Stimulated activated CD4-positive, alpha-beta T cell treated with anti-CD3 and anti-CD28 coated beads, Interleukin-1b, Interleukin-23, amount 100 ng/mL, for 1 hour (primary cell): ENCODE measurements at places on chromosomes 2 and 18.

GRCh38 chr18:14768241-14768640 lies 20.3 kb downstream of the ANKRD30B start:
- DNase-seq, result no peak

GRCh38 chr2:70966681-70967080 lies 11.7 kb upstream of the ANKRD53 start:
- DNase-seq, result no peak

DNA sequence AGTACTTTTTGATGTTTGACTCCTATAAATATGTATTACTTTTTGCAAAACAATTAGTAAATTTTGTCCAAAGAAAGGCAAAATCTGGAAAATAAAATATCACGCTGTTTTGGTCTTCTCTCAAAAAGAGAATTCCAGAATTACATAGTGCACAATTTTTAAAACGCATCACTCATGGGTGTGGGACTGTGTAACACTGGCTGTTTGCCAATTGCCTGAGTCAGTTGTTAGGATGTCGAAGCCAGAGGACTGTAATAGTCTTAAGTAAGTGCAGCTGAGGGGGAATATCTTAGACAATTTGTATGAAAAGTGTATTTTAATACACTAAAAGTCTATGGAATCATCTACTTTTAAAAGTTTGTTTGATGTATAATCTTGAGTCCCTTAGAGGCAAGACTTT lies 24.1 kb upstream of the EPHA4 start:
- DNase-seq, result no peak

- DNase-seq, result no peak
Observed at GRCh38 chr2:88933980-88934379, 242.5 kb downstream of the RPIA start.

DNA sequence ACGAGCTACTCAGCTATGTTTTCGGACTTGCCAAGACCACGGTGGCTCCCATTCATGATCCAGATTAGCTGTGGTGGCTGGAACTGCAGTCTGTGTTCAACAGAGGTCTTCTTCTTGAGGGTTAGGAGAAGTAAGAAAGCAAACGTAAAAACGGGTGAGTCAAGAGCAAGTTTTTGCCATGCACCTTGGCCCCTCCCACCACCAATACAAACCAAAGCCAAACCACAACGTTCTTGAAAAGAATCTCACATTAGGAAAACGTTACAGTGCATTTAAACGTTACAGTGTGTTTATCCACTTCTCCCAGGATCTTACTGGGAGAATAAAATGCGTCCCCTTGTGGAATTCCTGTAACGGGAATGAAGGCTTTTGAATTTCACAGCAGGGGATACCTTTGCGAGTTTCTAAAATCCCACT lies 725 bp downstream of the FBXO48 start:
- DNase-seq, result peak; percentile 28

GRCh38 chr2:42492691-42493467 lies 903 bp downstream of the KCNG3 start:
- DNase-seq, result no peak

DNA sequence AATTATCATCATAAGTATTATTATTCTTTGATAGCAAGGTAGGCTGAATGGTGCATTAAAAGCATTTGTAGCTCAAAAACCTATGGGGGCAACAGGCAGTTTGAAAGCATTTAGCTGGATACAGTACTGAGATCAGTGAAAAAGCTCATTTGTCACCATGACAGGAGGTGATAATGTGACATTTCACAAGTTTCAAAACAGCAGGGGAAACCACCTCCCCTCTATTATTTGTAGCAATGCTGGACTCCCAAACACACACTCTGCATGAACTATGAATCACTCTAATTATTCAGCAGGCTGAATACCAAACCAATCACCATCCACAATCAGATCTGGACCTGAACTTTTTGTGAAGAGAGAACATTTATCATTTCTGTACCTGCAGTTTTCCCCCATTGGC lies 63.4 kb downstream of the MYO5B start:
- DNase-seq, result no peak

DNA sequence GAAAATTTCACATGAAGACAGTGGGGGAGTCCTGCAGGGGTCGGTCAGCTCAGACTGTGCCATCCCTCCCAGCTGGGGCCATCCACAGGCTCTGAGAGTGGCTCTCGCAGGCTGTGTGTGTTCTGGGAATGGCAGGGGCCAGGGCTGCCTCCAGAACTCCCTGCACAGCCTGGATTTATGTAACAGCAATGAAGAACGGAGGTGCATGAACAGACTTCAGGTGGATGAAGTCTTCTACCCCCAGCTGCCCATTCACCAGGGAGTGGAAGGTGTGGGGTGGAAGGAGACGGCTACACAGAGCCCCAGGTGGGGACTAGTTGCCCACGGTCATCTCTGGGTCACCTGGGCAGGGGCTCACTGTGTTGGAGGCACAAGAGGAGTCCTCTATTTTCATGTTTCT lies 56.1 kb upstream of the HDAC4 start:
- no peak for DNase-seq
